Fibroblast of lung (primary cell): ENCODE measurements at places on chromosomes 11 and 22. TPM values are rescaled to one million over a fixed set of nuclear protein-coding genes. Genes with fewer than 3 reads are reported as not detected.

Gene RRP7A
- total RNA-seq = 19.5 and 21.3 TPM in 2 replicates

Gene CD3E
- total RNA-seq = not detected in 2 replicates

GRCh38 chr11:65214212-65214845 lies 32.6 kb downstream of the CAPN1 start:
- H3K36me3 ChIP-seq = peaks cover 10% of the 10 kb centered on the region
- no peak overlapping the region for H3K4me3 ChIP-seq
- H3K27ac ChIP-seq = no peak overlapping the region
- H3K27me3 ChIP-seq = no peaks in the 10 kb centered on the region

GRCh38 chr22:42811459-42811858 lies 45.6 kb downstream of the ARFGAP3 start:
- no peaks in the 10 kb centered on the region for H3K27me3 ChIP-seq
- DNase-seq = no peak
- no peaks in the 10 kb centered on the region for H3K4me1 ChIP-seq
- H3K27ac ChIP-seq = no peak overlapping the region
- H3K4me3 ChIP-seq = no peak overlapping the region

GRCh38 chr11:125569915-125570621 lies 791 bp downstream of the EI24 start:
- H3K36me3 ChIP-seq = no peaks in the 10 kb centered on the region
- no peaks in the 10 kb centered on the region for H3K27me3 ChIP-seq
- peak overlapping the region; percentile 98 for H3K4me3 ChIP-seq
- DNase-seq = peak; percentile 8
- peaks cover 6% of the 10 kb centered on the region for H3K4me1 ChIP-seq

- no peak overlapping the region for H3K27ac ChIP-seq
- H3K27me3 ChIP-seq = peaks cover 2% of the 10 kb centered on the region
- no peak for DNase-seq
- H3K36me3 ChIP-seq = no peaks in the 10 kb centered on the region
- H3K4me3 ChIP-seq = no peak overlapping the region
Observed at GRCh38 chr11:36736103-36736502, 138.1 kb upstream of the RAG2 start.
